ENCODE measurements at places on chromosomes 5 and 9.

GRCh38 chr5:84696651-84697050 lies 312.0 kb upstream of the EDIL3 start:
- no peak for DNase-seq

GRCh38 chr5:56142233-56142613 lies 90.9 kb downstream of the ANKRD55 start:
- no peak for DNase-seq

DNA sequence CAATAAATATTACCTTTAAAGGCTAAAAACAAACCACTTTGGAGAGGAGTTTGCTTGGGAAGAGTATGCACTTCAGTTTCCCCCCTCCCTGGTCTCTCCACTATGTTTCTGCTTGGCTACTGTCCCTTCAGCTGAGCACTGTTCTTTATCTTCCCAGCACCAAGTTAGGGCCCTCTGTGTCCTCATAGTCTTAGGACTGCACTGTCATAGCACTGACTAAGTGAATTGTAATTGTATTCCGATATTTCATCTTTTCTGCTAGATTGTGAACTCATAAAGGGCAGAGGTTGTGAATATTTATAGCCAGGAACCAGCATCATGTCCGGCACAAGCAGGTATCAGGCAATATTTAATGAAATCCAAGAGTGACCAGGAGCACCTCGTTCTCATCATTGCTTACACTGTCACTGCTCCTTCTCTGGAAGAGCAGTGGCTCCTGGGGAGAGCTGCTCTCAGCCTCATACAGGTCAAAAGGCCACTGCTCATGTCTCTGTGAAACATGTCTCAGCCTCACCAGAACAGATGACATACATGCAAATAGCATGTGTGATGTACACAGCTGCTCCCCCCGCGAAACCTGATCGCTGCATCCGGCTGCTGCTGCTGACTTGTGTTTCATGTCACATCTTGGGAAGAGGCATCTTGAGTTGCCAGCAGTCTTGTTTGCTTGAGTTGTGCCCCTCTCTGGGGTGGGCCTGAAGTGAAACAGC lies 279.7 kb upstream of the MSX2 start:
- no peak for DNase-seq

DNA sequence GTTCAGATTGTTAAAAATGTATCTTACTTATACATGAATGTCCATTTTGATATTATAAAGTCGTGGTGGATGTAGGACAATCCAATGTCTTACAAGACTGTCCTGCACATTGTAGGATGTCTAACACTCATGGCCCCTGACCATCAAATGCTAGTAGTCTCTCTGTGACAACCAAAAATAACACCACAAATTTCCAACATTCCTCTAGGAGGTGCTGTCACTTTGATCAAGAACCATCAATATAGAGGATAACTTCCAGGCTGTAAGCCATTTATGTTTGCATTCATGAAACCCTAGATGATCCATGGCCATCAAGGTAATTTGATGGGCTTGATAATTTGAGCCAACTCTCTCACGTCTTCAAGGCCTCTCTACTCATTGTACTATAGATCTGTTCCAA lies 20.5 kb upstream of the ZFR start:
- DNase-seq = no peak

GRCh38 chr5:160520609-160521391 lies 99.1 kb downstream of the PTTG1 start:
- DNase-seq = no peak

DNA sequence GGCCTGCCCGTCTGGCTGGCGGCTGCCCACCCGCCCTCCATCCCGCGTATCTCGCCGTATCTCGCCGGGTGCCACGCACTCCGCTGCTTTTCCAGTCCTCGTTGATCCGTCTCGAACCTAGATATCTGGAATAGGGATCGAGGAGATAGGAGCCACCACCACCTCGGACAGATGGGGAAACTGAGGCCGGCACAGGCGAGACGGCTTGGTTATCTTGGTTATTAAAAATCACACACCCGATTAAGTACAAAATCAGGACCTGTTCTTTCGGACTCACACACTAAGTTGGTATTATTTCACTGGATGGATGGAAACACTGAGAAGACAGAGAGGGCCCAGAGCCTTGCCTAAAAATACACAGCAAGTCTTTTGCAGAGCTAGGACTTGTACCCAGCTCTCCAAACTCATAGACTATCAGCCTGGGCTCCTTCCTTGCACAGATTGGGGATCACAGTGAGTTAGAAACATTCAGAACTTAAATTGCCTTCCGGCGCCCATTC lies 678 bp downstream of the SLC26A2 start:
- DNase-seq = no peak

- DNase-seq = no peak
Observed at GRCh38 chr9:89879276-89879675, 274.5 kb downstream of the GADD45G start.

- DNase-seq = no peak
Observed at GRCh38 chr5:33834334-33834733, 57.5 kb downstream of the ADAMTS12 start.

DNA sequence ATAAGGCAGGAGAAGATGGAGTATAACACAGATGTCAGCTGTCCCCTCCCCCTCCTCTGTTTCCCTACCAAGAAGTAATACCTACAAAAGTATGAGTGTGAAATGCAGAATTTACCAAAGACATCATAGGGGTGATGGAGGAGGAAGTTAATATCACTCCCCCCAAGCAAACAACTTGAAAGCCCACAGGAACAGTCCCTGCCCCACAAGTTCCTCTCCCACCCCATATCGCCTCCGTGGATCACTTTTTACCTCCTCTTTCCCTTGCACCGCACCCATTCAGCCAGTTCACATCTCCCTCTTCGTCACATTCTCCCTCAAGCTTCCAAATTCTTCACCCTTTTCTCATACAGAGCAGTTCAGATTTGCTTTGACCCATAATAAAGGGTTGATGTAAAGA lies 7.0 kb upstream of the SIL1 start:
- no peak for DNase-seq

- no peak for DNase-seq
Observed at GRCh38 chr5:73751254-73751914, 125.4 kb downstream of the ARHGEF28 start.

GRCh38 chr5:124025306-124025845 lies 513.4 kb downstream of the CSNK1G3 start:
- no peak for DNase-seq

DNA sequence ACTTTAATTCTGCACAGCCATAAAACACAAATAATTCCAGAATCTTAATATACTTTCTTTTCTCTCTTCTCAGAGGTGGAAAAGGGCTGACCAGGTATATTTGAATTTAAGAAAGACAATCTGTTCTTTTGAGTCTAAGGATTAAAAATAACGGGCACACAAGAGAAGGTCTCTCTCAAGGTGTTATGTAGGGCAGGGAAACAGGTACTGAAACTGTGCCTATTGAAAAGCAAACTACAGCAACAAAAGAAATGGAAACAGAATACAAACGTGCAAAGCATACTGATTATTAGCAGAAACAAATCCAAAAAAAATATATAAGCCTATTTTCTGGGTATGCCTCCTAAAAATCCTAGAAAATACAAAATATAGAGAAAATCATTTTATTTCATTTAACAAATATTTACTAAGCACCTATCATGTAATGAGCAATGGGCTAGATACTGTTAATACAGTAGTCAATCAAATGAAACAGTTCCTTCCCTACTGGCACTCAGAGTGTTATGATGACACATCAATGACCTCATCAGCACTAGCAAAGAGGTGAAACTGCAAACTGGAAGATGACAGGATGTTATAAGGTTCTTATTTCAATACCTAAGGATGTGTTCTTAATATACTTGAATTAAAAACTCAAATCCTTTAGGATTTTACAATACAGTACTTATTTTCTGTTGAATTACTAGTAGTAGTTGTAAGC lies 87.7 kb downstream of the AUH start:
- no peak for DNase-seq

GRCh38 chr5:96652769-96653454 lies 9.3 kb upstream of the CAST start:
- no peak for DNase-seq

GRCh38 chr5:78362220-78362619 lies 1.8 kb downstream of the SCAMP1 start:
- no peak for DNase-seq

- no peak for DNase-seq
Observed at GRCh38 chr5:32223972-32224609, 50.0 kb upstream of the GOLPH3 start.

DNA sequence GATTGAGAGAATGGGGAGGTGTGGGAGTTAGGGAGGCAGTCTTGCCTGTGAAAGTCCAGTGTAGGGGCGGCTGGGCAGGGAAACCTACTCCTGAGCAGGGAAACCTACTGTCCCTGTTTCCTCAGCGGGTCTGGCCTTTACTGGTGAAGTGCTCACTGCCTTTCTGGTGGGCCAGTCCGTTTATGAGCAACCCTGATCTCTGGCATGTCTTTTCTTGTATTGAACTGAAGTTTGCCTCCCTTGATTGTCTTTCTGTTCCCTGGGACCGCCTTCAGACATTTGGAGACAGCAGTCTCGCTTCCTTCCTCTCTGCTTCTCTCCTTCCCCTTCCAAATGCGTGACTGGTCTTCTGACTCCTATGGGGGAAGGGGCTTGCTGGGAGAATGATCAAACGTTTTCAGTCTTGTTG lies 2.9 kb downstream of the SNX18 start:
- no peak for DNase-seq

- no peak for DNase-seq
Observed at GRCh38 chr5:109558364-109558763, 131.4 kb upstream of the MAN2A1 start.

GRCh38 chr5:171340491-171340890 lies 31.4 kb downstream of the TLX3 start:
- DNase-seq = no peak

- no peak for DNase-seq
Observed at GRCh38 chr5:102130890-102131289, 165.2 kb downstream of the SLCO4C1 start.

DNA sequence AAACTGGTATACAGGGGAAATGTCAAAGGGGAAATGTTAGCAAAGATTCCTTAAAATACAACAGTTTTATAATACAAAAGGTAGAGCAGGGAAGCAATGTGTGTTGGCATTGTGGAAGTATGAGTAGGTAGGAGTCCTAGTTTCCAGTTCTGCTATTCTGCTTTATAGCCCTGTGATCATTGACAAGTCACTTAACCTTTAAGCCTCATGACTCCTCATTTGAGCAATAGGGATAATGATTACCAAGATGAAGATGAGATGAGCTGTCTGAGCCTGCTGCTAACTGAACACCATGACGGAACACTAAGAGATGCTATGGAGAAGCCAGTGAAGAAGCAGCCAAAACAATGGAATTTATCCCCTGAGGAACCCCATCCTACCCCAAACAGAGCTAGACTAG lies 251.7 kb downstream of the PAPPA start:
- no peak for DNase-seq

Data from transverse colon (tissue), 4 donors.